ENCODE measurements at places on chromosomes 5 and 9. TPM values are rescaled to one million over a fixed set of nuclear protein-coding genes. Genes with fewer than 3 reads are reported as not detected.

B4GALT1 gene
- 83.6 TPM for total RNA-seq

DNA sequence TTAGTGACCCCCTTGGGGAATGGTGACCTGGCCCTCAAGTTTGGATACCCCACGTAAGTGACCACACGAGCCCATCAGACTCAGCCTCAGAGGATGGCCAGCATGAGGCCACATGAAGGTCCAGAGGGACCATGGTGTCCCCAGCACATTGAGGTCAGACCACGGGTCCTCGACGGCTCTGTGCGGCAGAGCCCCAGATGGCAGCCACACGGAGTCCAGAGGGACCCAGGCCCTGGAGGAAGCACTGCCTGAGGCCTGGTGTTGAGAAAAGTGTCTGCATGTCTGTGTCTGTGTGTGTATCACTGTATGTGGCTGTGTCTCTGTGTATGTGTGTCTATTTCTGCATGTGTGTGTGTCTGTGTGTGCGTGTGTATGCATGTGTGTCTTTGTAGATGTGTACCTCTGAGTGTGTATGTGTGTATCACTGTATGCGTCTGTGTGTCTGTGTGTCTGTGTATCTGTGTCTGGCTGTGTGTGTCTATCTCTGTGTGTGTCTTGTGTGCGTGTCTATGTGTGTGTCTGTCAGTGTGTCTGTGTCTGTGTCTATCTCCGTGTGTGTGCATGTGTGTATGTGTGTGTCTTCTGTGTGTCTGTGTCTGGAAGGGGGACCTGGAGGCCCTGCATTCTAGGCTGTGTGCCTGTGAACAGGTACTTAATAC, 992 bp downstream of the LCNL1 start:
- no peaks in the 10 kb centered on the region for H3K36me3 ChIP-seq
- H3K4me1 ChIP-seq, result no peaks in the 10 kb centered on the region
- peaks cover 24% of the 10 kb centered on the region for H3K27me3 ChIP-seq
- DNase-seq, result no peak

DNA sequence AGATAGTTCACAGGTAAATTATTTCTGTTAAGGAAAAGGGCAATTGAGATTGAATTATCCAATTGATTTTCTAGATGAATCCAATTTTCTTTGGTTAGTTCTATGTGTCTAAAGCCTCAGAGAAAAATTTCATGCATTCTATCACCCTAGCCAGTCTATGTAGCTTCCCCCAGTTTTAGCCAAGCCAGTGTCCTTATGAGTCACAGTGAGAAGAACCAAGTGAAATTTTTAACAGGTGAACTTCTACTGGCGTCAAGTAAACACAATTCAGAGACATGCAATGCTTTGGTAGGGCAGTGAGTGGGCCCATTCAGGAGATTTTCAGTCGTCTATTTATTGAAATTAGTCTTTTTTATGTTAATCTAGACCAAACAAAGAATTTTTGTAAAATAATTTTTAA, 1077.4 kb upstream of the ARRDC3 start:
- no peaks in the 10 kb centered on the region for H3K4me1 ChIP-seq
- H3K4me3 ChIP-seq, result no peak overlapping the region
- no peak for DNase-seq
- H3K27me3 ChIP-seq, result no peaks in the 10 kb centered on the region

DNA sequence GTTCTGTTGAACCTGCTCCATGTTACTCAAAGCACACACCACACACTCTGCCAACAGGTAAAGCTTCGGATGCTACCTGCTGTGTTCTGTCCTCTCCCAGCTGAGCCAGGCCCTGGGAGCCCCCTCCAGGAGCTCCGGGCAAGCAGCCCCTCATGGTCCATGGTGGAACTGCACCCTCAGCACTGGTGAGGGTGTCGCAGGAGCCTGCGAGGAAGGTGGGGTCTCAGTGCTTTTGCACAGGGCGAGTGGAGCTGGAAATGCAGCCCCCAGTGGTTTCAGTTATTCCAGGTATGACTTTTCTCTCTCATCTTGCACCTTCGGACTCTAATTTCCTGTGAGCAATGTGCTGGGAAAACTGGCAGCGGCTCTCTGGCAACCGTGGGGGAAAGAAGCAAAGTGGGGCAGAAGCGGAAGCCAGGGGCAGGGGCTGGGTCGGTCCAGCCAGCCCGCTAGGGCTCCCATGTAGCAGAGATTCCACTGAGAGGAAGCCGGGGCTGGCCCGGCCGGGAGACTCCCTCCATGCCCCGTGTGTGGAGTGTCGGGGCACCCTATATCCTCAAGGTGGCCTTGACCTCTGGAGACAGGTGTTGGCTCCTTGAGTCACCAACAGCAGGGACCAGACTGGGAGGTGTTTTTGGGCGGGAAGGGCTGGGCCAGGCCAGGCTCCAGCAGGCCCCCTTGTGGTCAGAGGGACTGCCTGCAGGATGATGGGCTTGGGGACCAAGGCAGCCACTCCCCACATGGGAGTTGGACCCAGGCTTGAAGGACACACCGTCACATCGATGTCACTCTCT, 75.6 kb upstream of the PRSS3 start:
- no peak overlapping the region for H3K4me3 ChIP-seq
- no peaks in the 10 kb centered on the region for H3K4me1 ChIP-seq
- DNase-seq, result no peak
- H3K27ac ChIP-seq, result no peak overlapping the region
- no peaks in the 10 kb centered on the region for H3K27me3 ChIP-seq

- DNase-seq, result no peak
- no peaks in the 10 kb centered on the region for H3K4me1 ChIP-seq
- no peak overlapping the region for H3K27ac ChIP-seq
- H3K4me3 ChIP-seq, result no peak overlapping the region
- no peaks in the 10 kb centered on the region for H3K27me3 ChIP-seq
Observed at GRCh38 chr5:129935626-129936025, 31.4 kb downstream of the CHSY3 start.

IL17B gene
- total RNA-seq, result 0.42 TPM

- peaks cover 62% of the 10 kb centered on the region for H3K27me3 ChIP-seq
- no peaks in the 10 kb centered on the region for H3K4me1 ChIP-seq
- H3K27ac ChIP-seq, result peak overlapping the region; percentile 84
Observed at GRCh38 chr5:123037104-123037418, 536 bp upstream of the PPIC start.

- no peaks in the 10 kb centered on the region for H3K4me1 ChIP-seq
- no peaks in the 10 kb centered on the region for H3K36me3 ChIP-seq
- no peak overlapping the region for H3K27ac ChIP-seq
- no peak overlapping the region for H3K4me3 ChIP-seq
Observed at GRCh38 chr5:12870872-12871539, 966.8 kb upstream of the CTNND2 start.

DNA sequence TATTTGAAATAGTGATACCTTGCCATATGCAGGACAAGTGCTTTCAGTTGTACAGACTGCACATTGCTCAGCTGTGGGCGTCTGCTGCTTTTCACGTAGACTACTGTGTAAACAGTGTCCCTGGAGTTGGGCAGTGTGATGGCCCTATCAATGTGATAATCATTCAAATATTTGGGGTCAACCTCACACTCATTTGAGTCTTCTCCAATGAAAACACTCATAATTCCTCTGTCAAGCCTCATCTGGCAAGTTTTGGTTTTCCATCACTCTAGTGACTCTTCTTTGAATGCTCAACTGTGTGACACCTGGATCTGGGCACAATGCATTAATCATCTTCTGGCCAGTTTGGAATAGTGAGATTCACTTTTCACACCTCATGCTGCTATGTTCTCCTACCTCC, 64.4 kb downstream of the UGCG start:
- H3K27me3 ChIP-seq, result no peaks in the 10 kb centered on the region
- no peak for DNase-seq
- no peak overlapping the region for H3K4me3 ChIP-seq

CAMSAP1 gene
- 22.9 TPM for total RNA-seq

DNA sequence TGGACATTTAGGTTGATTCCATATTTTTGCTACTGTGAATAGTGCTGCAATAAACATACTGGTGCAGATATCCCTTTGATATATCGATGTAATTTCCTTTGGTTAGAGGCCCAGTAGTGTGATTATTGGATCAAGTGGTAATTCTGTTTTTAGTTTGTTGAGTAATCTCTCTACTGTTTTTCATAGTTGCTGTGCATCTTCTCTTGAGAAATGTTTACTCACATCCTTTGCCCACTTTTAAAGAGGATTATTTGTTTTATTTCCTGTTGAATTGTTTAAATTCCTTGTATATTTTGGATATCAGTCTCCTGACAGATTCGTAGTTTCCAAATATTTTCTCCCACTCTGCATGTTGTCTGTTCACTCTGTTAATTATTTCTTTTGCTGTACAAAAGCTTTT, 352.6 kb upstream of the TARS1 start:
- H3K4me3 ChIP-seq, result no peak overlapping the region
- H3K27ac ChIP-seq, result no peak overlapping the region
- DNase-seq, result no peak
- H3K27me3 ChIP-seq, result no peaks in the 10 kb centered on the region

GRCh38 chr5:139251281-139251687, 42.3 kb upstream of the MATR3 start:
- no peaks in the 10 kb centered on the region for H3K4me1 ChIP-seq
- H3K27ac ChIP-seq, result no peak overlapping the region
- H3K27me3 ChIP-seq, result no peaks in the 10 kb centered on the region
- no peak for DNase-seq

C9orf50 gene
- not detected for total RNA-seq

DAPK1 gene
- total RNA-seq, result 78.2 TPM

ARHGEF39 gene
- total RNA-seq, result 3.1 TPM

DNA sequence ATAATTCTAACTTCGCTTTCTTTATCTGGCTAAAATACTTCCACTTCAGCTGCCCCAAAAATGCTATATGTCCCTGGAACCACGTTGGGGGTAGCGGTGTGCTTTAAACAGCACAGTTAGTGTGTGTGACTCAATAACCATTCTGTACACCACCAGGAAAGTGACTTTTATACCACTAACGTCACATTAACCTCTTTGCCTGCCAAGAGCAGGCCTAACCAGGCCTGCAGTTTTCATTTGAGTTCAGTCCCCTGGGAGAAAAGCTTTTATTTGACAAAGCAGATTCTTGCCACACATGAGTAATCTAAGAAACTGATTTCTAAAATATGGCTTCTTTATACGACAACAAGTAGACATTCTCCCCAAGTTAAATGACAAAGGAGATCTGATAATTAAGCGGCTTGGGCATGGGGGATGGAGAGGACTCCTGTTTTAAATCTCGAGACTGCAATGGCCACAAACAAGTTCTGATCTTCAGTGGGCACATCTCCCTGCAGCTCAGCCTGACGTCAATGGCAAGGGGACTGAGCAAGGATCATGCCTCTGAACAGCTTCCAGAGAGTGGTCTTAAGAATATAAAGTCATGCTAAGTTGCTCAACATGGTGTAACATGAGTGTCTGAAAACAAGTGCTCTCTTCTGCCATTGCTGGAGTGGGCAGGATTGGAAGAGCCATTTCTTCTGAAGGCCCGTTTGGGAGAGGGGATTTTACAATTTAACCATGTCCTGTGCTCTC, 91.8 kb downstream of the GLIS3 start:
- no peaks in the 10 kb centered on the region for H3K27me3 ChIP-seq
- no peaks in the 10 kb centered on the region for H3K36me3 ChIP-seq
- peaks cover 3% of the 10 kb centered on the region for H3K4me1 ChIP-seq
- no peak overlapping the region for H3K27ac ChIP-seq
- no peak overlapping the region for H3K4me3 ChIP-seq
- no peak for DNase-seq

DNA sequence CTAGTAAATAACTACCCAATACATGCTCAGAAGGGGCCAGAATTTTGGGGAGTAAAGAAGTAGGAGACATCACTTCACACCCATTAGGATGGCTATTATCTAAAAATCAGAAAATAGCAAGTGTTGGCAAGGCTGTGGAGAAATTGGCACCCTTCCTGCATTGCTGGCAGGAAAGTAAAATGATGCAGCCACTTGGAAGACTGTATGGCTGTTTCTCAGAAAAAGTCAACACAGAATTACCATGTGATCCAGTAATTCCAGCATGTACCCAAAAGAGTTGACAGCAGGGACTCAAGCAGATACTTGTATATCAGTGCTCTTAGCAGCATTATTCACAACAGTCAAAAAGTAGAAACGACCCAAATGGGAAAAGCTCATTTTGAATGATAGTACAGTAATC, 107.6 kb downstream of the APBA1 start:
- no peaks in the 10 kb centered on the region for H3K4me1 ChIP-seq
- DNase-seq, result no peak
- no peak overlapping the region for H3K4me3 ChIP-seq
- no peaks in the 10 kb centered on the region for H3K36me3 ChIP-seq
- no peaks in the 10 kb centered on the region for H3K27me3 ChIP-seq

- H3K27me3 ChIP-seq, result no peaks in the 10 kb centered on the region
- no peak overlapping the region for H3K4me3 ChIP-seq
- DNase-seq, result no peak
- H3K36me3 ChIP-seq, result no peaks in the 10 kb centered on the region
Observed at GRCh38 chr5:127652952-127653611, 4.2 kb downstream of the CTXN3 start.

DNA sequence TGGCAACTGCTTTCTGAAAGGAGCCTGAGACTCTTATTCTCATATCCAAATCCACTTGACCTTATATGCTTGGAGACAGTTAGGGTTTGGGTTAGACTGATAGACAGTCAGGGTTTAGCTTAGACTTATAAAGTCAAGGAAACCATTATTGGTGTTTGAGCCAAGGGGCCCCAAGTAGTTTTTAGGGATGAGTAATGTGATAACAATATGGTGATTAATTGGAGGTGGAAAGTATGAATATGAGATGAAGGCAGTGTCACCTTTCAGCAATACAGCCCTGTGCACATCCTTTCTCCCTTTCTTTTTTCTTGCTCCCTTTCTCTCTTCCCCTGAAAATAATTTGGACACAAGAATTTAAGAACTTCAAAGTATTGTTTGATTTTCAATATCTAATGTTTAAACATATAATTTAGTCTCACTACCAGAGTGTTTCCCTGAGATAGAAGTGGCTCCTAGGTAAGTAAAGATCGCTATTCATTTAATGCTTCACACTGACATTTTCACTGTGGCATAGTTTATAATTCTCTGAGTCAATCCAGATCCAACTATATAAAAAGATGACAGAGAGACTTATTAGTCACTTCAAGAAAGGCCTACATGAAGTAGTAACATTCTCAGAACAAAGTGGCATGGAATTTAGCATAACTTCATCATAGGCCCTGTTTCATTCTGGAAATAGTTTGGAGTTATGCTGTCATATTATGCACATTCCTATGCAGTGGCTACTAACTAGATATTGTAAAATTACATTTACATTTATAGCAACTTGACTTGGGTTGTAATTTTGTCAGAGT, 200.8 kb downstream of the CHSY3 start:
- H3K27me3 ChIP-seq, result no peaks in the 10 kb centered on the region
- no peak overlapping the region for H3K4me3 ChIP-seq
- no peak overlapping the region for H3K27ac ChIP-seq
- H3K36me3 ChIP-seq, result no peaks in the 10 kb centered on the region

DNA sequence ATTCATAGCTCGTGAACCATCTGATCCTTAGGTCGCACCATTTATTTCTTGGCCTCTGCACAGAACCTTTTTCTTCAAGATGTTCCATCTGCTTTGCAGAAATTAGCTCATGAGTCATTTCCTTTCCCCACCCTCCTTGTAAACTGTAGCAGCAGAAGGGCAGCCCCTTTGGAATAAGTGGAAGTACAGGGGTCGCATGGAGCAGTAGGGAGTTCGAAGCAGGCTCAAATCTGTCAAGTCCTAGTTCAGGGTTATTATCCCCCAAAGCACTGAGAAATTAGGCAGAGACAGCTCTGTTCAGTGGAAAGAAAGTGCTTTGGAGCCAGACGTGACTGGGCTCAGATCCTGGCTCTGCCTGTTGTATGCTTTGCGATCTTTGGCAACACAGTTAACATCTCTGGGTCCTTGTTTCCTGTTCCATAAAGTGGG, 84.2 kb downstream of the SGCD start:
- H3K36me3 ChIP-seq, result no peaks in the 10 kb centered on the region
- no peak for DNase-seq
- H3K4me1 ChIP-seq, result no peaks in the 10 kb centered on the region
- no peak overlapping the region for H3K27ac ChIP-seq

All from left lung (tissue), 14 donors.